ENCODE measurements at places on chromosomes 3 and 15.
A peak's percentile ranks its signal among the peaks of the same experiment; 100 is the strongest.

DNA sequence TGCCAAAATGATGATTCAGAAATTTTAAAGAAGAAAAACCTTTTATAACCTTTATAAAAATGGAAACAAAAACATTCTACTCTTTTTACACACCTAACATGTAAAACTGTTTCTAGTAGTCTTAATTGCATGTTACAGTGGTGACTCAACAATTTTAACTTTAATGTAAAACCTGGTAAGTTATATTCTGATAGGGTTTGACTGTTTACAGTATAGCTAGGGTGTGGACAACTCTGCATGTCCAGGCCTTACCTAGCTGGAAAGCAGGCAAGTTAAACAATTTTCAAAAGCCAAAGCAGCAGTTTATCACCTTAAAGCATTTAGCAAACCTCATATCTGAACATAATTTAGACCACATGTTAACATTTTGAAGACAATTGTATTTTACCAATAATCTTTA lies 328.5 kb downstream of the NEK10 start:
- DNase-seq: no peak

DNA sequence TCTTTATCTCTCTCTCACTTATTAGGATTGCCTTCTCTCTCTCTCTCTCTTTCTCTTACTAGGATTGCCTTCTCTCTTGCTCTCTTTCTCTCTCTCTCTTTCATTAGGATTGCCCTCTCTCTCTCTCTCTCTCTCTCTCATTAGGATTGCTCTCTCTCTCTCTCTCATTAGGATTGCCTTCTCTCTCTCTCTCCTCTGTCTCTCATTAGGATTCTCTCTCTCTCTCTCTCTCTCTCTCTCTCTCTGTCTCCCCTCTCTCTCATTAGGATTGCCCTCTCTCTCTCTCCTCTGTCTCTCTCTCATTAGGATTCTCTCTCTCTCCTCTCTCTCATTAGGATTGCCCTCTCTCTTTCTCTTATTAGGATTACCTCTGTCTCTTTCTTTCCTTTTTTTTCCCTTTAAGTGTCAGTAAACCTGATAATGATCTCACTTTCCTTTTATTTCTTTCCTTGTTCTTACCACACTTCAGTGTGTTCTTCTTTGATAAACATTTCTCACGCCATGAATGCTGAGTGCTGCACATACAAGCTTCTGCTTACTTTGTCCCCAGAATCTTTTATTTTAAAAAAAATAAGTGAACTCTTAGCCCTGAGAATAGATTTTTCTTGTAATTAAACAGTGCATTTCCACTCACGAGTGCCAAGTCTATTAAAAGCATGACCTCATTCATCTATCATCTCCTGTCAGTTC lies 243.4 kb upstream of the TBC1D5 start:
- no peak for DNase-seq

GRCh38 chr3:25854214-25854613 lies 64.3 kb downstream of the OXSM start:
- no peak for DNase-seq

DNA sequence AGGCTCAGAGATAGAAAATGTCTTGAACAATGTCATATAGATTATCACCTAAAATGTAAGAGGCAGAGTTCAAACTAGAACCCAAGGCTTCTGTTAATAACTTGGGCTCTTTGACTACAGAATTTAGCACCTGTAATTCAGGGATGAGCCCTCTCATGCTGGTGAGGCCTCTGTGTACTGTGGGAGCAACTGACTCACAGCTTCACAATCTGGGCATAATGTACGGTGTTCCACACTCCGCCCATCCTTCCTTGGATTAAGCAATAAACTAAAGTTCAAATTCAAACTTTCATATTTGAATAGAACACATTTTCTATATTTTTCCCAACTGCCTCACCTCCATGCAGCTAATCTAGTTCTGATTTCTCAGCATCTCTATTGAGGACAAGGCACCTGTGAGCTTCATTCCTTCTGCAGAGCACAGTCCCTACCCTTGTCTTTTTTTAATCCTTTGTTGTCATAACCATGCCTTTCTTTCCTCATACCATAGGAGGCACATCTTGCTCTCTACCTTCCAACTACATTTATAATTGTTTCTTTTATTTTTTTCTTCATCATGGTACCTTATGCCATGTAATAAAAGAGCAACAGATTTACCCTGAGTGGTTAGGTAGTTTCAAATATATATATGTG lies 392.1 kb downstream of the NLGN1 start:
- no peak for DNase-seq

DNA sequence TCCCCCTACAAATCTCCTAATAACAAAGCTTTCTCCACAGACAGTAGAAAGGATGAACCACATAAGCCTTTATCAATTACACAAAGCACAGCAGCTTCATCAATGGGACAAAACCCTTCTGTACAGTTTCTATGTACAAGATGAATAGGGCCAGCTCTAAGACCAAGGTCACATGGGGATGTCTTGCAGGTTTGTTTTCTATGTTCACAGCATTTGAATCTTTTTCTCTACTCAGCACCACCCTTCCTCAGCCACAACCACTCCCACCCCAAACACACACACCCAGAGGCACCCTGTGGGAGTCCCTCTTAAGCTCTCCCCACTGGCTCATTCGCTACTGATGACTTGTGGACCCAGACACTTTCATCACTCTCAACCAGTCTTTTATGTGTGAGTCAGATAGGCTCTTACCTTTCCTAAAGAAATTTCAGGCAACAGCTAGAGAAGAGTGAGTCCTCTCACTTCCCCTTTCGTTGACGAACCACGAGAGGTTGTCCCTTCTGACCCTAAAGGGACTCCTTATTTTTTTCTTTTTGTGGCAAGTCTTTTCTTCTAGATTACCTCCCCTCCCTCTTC lies 57.9 kb downstream of the ARHGAP31 start:
- peak; percentile 17 for DNase-seq

GRCh38 chr15:98311566-98312188 lies 336.7 kb upstream of the IGF1R start:
- peak; percentile 60 for DNase-seq

- DNase-seq: no peak
These were observed 21.1 kb downstream of the IL1RAP start for GRCh38 chr3:190534986-190535385.

DNA sequence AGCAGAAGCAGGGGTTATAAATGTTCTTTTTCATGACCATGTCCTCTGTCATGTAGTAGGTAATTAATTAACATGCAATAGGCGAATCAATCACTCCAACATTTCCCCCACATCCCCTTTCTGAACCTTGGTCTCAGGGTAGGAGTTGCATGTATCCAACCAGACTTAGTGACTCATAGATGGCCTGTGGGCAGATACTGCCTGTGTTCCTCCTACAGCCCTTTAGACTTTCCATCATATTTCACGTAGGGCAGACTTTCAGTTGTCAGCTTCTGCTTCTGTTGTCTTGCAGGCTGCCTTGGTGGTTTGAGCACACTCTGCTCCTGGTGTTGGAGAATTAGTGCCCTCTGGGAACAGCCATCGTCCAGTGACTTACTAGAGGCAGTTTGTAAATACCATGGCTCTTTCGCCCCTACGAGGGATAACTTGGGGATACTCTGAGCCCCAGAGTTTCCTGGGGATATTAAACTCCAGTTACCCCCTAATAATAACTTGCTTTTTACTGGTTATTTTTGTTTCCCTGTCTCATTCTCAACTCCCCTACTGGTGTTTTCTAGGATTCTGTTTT lies 244.4 kb downstream of the EDEM1 start:
- DNase-seq: no peak

- DNase-seq: no peak
These were observed 16.5 kb downstream of the POLQ start for GRCh38 chr3:121529308-121529707.

DNA sequence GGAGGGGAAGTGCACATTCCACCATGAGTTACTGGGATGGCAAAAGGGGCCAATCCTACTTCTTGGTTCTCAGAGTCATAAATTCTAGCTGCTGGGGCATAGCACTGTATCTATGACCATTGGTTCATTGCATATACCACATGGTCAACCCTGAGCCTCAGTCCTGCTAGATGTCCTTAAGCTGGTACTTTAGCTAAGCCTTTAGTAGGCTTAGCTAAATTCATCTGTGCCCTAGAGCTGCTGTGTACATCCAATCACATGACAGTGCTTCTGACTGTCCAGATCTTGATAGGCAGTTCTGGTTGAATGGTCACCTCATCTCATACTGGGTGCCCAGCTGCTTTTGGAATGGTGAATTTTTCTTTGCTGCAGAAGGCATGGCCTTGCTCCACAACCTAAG lies 8.2 kb downstream of the NDUFB4 start:
- DNase-seq: no peak

DNA sequence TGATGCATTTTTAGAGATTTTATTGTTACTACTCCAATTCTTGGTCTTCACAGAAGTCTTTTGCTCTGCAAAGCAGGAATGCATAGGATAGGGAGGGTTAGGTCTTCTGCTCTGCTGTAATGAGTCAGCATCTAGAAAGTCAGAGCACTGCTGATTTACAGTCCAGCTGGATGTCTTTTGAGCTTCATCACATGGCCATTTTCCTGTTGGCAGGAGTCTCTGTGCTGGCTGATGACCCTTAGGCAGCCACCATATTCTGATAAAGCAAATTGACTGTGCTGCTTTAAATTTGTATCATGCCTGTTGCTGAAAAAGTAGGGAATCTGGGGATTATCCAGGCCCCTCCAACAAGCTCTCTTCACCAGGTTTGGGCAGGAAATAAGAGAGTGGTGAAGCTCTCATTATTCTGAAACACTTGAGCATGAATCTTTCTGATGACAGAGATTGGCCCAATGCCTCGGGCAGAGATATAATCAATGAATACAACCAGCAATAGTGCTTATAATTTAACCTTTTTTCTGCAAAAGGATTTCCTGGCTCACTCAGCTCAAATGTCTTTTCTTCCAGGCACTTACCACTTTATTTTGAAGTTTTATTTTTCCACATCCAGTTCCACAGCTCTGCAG lies 9.7 kb upstream of the CRBN start:
- no peak for DNase-seq

All from activated CD4-positive, alpha-beta T cell treated with anti-CD3 and anti-CD28 coated beads for 24 hours (primary cell).